ENCODE measurements at places on chromosomes 7 and 10.

DNA sequence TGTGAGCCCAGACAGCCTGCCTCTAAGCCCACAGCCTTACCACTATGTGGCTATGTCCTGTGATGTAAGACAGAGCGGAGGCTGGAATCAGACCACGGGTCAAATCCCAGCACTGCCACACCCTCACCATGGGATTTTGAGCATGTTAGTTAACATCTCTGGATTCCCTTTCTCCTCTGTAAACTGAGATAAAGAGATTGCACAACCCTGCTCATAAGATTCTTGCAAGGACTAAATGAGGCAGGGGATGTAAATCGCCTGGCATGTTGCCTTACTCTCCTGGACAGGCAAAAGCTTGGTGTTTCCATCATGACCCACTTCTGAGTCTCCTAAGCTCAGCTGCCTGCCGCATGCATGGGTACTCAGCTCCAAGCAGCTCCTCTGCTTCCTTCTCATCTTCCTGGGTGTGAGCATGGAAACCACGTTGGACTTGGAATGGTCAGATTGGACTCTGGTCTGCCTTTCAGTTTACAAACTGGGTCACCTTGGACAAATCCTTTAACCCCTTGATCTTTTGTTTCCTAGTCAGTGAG, 41.3 kb upstream of the MTURN start:
- DNase-seq: no peak

DNA sequence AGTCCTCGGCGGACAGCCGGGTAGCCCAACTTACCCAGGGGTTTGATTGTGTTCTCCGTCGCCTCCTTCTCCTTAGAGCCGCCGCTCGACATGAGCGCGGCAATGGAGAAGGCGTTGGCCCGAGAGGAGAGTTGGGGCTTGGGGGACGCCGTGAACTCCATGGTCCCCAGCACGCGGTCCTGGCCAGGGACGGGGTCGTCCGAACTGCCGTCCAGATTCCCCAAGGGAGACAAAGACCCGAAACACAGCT, 515 bp downstream of the TBX20 start:
- DNase-seq: no peak

GRCh38 chr10:115947104-115947503, 325.9 kb downstream of the GFRA1 start:
- DNase-seq: no peak

GRCh38 chr7:144416341-144416740, 12.8 kb upstream of the NOBOX start:
- DNase-seq: no peak

DNA sequence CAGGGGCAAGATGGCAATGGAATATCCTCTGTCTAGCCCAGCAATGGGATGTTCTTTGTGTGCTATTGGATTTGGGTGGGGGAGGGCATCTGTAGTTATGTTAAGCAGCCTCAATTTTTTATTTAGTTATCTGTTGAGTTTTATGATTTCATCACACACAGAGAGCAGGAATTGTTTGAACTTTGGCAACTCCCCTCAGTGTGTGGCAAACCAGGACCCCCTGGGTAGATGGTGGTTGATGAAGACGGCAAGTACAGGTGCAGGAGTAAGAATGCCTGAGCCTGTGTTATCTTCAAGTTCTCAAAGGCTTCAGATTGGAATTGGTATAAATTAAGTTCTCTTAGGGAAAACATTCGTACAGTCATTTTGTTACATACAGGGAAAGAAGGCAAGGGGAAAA, 142.4 kb upstream of the SAMD8 start:
- no peak for DNase-seq

DNA sequence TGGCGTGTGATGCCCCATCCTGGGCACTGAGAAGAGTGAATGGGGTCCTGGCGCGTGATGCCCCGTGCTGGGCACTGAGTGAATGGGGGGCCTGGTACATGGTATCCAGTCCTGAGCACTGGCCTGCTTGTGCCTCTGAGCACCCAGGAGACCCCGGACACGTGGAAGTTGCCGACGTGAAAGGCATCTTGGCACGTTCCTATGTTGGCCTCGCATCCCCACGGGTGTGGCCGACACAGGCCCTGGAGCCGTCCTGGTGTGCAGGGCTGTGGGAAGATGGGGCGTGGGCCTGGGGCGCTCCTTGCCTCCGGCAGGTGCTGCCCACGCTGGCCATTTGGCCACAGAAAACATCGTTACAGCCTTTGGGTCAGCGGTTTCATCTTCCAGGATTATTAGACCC, 35.5 kb downstream of the CFAP46 start:
- DNase-seq: no peak

- no peak for DNase-seq
Measured at GRCh38 chr7:17301471-17302456, 3.3 kb downstream of the AHR start.

DNA sequence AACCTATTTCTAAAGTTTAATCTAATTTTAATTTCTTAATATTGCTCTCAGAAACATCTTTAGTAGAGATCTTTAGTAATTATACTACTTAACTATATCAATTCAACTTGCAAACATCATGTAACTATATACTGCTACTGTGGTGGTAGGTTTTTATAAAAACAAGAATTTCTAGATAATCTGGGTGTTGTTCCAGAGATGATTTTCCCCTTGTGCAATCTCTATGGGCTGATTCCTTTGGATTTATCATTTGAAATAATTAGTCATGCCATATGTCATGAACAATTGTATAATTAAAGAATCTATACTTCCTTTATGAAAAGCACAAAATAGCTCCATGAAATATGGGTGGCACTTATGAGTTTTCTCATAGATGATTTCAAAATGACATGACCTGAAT, 23.9 kb upstream of the CDK13 start:
- no peak for DNase-seq

- no peak for DNase-seq
Measured at GRCh38 chr7:108247614-108248013, 117.5 kb upstream of the LAMB4 start.

DNA sequence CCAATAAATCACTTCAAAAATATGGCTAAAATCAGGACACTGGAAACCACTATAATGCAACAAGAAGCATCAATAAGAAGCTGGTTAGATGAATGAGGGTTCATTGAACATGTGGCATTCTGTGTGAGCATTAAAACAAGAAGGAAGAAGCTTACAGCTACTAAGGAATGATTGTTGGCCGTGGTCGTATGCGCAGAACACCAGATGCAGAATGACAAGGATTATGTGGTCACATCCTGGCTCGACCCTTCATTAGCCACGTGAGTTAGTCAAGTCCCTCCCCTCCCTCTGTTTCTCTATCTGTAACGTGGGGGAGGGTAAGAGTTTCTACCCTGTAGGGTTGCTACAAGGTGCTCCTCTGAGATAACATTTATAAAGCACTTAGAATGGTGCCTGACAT, 174.3 kb downstream of the ADAM12 start:
- DNase-seq: no peak

GRCh38 chr10:33858326-33858725, 523.9 kb upstream of the NRP1 start:
- no peak for DNase-seq

DNA sequence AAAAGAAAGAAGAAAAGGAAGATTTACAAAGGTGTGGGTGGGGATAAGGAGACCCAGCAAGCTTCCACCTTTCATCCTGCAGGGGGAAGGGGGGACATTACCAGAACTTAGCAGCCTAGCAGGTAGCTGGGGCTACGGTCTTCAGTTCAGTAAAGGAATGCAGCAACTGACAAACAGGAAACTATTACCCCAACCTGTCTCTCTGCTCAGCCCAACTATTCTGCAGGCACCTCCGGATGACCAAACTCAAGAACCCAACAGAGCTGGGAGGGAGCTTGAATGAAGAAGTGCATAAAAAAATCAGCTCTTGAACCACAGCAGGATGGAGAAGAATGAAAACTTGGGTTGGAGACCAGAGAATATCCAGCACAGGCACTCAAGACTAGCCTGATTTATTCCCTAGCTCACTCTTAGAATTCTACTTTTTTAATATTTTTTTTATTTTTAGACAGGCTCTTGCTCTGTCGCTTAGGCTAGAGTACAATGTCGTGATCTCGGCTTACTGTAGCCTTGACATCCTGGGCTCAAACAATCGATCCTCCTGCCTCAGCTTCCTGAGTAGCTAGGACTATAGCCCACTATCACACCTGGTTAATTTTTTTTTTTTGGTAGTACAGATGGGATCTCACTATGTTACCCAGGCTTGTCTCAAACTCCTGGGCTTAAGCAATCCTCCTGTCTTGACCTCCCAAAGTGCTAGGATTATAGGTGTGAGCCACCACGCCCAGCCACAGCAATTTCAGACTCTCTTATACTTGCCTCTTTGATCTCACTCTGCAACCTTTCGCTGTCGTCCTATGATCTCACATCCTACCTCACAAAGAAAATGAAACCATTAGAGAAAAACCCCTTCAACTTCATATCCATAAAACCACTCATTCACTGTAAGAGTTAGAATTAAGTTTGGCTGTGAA, 18.5 kb upstream of the C10orf67 start:
- peak; percentile 62 for DNase-seq

DNA sequence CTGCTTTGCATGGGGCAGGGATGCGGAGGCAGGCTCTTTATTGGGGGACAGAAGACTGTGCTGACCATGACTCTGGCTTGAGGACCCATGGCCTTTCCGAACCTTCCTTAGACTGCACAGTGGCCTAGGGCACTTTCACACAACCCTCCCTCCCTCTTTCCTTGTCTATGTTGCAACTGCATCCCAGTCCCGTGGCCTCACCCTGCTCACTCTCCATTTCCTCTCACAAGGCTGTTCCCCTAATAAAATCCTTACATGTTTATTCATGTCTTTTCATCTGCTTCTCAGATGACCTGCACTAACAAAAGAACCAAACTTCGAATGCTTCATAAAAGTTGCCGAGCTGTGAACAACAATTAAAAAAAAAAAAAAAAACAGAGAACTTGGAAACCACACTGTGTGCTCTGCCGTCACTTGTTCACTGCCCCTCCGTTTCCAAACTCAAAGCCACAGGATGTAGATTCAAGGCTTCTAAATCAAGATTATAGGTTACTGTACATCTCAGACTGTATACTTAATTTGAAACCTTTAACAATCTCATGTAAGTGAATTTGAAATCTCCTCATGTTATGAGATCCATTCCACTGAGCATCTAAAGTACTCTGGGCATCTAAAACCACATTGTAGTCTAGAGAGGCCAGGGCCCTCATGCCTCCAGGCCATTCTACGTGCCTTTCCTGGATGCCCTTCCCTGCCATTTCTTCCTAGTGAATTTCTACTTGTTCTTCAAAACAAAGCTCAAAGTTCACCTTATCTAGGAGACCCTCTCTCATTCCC, 265.9 kb downstream of the SNX13 start:
- DNase-seq: no peak

DNA sequence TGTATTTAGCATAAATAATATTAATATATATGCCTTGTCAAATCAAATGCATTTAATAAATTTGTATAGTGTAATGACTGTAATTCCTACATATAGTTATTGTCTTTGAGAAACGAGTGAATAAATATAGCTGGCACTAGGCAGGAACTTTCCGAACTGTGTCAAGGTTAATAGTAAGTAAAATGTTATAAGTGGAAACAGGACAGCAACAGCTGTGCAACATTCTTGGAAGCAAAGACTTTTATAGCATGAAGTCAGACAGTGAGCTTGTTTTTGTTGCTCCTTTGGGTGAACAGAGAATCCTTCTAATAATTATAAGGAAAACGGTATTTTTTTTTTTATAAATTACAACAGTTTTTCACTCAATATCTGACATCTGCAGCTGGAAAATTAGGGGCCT, 14.0 kb upstream of the EXOC6 start:
- DNase-seq: no peak

GRCh38 chr10:22319980-22320558, 830 bp upstream of the BMI1 start:
- DNase-seq: no peak

DNA sequence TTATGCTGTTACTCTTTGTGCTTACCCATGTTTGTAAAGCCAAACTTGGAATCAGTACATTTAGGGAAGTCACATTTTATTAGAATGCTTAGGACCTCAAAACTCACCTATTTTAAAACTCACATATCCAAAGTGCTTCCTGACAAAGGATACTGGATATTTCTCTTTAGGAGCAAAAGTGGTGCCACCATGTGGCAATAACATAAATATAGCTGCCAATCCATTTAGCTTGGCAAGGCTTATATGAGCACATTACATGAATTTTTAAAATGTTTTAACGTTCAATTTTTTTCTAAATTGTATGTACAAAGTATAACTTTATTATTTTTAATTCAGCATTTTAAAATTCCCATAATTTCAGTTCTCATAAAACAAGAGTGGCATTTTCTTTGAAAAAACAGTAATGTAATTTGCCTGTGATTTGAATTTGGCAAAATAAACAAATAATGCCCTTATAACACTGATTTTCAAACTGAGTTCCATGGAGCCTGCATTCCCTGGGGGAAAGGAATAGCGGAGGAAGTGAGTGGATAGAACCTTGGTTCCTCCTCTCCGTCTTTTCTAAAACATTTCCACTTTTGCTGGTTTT, 75.4 kb downstream of the HDAC9 start:
- no peak for DNase-seq

DNA sequence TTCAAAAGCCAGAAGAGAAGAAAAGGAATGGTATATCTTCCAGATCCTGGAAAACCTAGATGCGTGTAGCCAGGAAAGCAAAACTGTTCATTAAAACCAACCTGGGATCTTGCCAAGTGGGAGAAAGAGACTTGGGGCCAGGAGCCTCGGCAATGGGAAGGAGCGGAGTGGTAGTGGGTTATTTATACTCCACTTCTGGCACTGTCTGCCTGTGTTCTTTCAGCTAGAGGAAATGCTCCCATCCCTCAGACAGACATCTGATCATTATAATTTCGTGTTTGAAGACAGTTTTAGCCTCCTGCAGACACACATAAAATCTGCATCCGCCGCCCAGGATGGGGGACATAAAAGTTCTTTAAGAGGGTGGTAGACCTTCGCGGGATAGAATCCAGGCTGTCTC, 421.6 kb downstream of the RPS24 start:
- DNase-seq: no peak

- DNase-seq: peak; percentile 56
Measured at GRCh38 chr7:99312316-99313203, 13.1 kb upstream of the ARPC1A start.

- DNase-seq: no peak
Measured at GRCh38 chr7:3434611-3435010, 133.6 kb downstream of the SDK1 start.

DNA sequence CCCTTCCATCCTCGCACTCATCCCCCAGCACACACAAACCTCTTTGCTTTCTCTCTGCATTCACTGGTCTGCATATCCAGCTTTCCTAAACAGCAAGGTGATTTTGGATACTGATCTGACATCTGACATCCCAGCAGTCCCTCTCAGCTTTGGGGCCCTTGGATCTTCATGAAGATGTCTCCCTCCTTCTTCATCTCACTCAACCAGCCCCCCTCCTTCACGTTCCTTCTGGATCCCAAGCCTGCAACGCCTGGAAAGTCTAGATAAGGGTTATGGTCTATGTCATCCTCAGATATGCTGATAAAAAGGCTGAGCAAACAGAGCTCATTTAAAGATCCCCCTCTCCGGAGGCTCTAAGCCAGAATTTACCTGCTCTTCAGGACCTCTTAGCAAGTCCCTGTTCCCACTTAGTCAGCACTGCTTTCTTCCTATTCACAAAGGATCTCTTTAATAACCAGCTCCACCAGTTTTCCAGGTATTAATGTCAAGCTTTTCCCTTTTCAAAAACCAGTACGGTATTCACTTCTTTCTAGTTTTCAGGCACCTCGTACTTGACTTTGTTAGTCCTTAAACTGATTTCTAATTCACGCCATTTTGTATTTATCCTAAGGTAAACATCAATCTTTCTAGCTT, 38.9 kb downstream of the CREB3L2 start:
- no peak for DNase-seq

Measured in activated CD4-positive, alpha-beta T cell treated with anti-CD3 and anti-CD28 coated beads, Interleukin-2, amount 50 U/mL, for 24 hours (primary cell).